Cerebellum (tissue), 4 donors: ENCODE measurements at places on chromosomes 6 and 20. TPM values are rescaled to one million over a fixed set of nuclear protein-coding genes. Genes with fewer than 3 reads are reported as not detected.

DNA sequence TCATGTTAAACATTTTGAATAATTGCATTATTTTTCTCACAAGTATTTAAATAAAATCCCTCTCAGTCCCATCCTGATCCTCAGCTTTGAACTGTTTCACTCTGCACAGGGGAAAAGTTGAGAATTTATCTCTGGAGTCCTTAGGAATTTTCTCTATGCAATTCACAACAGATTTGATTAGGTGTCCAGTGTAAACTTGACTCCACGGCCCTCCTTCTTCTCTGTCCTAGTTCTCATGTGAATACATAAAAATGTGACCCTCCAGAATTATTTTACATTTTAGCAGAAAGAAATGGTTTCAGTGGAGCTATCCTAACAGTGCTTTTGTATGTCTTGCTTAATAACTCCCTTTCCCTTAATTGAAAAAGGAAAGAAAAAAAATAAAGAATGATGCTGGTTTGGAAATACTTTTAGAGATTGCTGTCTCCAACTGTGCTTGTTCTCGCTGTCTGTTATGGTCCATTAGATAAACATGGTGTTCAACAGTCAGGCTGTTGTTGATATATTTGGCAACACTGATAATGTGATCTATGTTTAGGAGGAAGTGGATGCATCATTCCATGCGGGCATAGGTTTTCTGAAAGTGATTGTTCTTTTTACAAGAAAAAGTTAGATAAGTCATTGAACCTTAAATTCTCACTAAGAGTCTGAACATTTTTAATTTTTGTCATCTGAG, 599.4 kb upstream of the CITED2 start:
- DNase-seq, result no peak

Gene SOD2
- 45.4 TPM for total RNA-seq

DNA sequence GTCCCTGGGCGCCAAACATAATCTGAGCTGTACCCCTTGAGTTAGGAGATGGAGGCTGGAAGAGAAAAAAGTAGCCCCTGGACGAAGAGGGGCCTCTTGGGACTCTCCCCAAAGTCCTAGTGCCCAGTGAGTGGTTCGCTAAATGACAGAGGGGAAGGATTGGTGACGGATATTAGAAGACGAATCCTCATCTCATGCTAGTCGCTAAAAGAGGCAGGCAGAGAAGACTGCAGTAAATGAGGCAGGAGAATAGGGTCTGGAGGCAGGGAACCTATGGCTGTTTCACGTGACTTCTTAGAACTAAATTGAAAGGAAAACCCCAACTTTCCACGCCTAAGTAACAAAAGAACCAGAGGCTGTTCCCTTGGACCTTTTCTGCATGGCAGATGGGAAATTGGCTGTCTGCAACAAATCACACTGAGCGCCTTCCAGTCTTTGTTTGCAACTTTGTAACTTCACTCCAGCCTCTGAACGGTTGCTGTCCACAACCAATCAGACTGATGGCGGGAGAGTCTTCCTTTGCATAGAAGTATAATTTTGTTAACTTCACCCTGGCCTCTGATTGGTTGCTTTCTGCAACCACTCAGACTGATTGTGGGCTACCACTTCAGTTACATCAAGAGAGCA, 731 bp upstream of the RBL1 start:
- no peak for DNase-seq

- no peak for DNase-seq
Observed at GRCh38 chr20:50694379-50695134, 3.2 kb upstream of the RIPOR3 start.

Gene SCUBE3
- total RNA-seq, result 2.5 TPM

Gene CRISP2
- 0.54 TPM for total RNA-seq

Gene SLC17A1
- not detected for total RNA-seq

GRCh38 chr6:115885636-115886366, 174.9 kb downstream of the FRK start:
- no peak for DNase-seq

DNA sequence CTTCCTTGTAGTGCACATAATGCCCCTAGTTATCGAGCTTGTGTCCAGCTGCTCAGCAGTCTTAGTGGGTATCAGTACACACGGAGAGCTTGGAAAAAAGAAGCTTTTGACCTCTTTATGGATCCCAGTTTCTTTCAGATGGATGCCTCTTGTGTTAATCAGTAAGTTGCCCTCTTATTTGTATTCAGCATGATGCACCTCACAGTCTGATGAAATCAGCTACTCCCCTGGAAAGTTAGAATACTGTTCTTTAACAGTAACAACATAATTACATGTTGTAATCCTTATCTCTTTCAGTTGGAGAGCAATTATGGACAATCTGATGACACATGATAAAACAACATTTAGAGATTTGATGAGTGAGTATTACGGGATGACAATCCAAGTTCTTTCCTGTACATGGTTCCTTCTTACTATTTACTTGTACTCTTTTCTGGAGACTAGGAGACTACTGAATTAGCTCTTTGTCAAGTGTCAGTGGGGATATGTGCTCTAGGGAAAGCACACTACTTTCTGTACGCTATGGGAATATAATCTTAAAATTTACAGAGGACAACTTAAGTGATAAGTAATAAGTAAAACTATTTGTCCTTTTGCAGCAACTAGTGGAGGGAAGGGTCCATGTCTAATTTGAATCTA, 39.1 kb downstream of the PGM3 start:
- DNase-seq, result no peak

Gene SLC13A3
- total RNA-seq, result 9.8 TPM

GRCh38 chr6:74505391-74505790, 700.5 kb downstream of the COL12A1 start:
- DNase-seq, result no peak

Gene PRDM1
- total RNA-seq, result 0.45 TPM

DNA sequence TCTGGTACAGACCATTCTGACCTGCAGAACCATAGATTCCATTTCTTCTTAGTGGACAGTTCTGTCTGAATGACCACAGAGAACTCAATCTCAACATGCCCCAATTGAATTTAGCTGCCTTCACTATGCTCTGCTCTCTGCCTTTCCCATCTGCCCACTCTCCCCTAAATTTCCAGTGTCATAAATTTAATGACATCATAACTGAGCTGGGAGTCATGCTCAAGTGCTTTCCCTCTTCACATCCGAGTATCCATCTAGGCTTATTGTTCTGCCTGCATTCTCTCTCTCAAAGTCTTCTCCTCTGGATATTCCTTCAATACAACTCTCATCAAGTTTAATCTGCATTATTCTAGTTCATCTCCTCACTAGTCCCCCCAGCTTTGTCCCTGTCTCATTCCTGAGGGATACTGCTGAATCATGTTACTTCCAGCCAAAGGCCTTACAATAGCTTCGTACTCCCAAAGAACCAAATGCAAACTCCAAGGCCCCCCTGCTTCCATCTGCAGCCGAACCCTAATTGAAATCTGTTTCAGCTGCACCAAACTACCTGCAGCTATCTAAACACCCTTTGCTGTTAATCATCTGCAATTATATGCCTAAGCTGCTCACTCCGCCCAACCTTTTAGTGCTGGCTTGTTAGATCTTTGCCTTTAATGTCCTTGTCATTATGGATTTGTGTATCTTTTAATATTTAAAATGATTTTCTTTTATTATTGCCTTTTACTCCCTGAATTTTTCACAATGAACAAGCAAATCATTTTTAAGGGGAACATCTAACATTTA, 46.1 kb downstream of the SLC35B3 start:
- DNase-seq, result no peak

GRCh38 chr6:20427856-20428255, 26.2 kb downstream of the E2F3 start:
- no peak for DNase-seq

GRCh38 chr20:4011226-4011975, 4.0 kb downstream of the RNF24 start:
- DNase-seq, result no peak

GRCh38 chr6:139536751-139537617, 162.5 kb upstream of the CITED2 start:
- no peak for DNase-seq

GRCh38 chr20:41048461-41049301, 20.1 kb downstream of the TOP1 start:
- no peak for DNase-seq

- no peak for DNase-seq
Observed at GRCh38 chr6:39190545-39191235, 38.6 kb downstream of the KCNK5 start.

GRCh38 chr6:135145063-135145800, 35.9 kb upstream of the MYB start:
- no peak for DNase-seq

Gene SGK2
- 2.3 TPM for total RNA-seq

DNA sequence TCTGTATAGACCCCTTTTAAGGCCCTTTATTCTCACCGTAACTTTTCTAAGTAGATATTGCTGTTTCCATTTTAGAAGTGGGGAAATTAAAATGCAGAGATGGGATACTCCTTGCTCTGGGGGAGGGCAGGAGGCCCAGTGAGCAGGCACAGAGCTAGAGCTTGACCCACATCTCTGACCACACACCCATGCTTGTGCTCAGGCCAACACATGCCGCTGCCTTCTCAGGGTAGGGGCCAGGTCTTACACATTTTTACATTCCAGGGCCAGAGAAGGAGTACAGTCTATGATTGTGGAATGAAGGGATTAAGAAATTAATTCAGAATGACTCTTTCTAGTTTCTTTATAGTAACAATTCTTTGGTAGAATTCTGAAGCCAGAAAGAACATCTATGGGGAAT, 104.8 kb downstream of the SOBP start:
- no peak for DNase-seq

GRCh38 chr6:45920819-45921511, 94.7 kb downstream of the CLIC5 start:
- DNase-seq, result no peak

Gene ULBP1
- 0.82 TPM for total RNA-seq

- no peak for DNase-seq
Observed at GRCh38 chr6:13559968-13560650, 14.3 kb upstream of the SIRT5 start.

Gene DDX39B
- total RNA-seq, result 245 TPM

DNA sequence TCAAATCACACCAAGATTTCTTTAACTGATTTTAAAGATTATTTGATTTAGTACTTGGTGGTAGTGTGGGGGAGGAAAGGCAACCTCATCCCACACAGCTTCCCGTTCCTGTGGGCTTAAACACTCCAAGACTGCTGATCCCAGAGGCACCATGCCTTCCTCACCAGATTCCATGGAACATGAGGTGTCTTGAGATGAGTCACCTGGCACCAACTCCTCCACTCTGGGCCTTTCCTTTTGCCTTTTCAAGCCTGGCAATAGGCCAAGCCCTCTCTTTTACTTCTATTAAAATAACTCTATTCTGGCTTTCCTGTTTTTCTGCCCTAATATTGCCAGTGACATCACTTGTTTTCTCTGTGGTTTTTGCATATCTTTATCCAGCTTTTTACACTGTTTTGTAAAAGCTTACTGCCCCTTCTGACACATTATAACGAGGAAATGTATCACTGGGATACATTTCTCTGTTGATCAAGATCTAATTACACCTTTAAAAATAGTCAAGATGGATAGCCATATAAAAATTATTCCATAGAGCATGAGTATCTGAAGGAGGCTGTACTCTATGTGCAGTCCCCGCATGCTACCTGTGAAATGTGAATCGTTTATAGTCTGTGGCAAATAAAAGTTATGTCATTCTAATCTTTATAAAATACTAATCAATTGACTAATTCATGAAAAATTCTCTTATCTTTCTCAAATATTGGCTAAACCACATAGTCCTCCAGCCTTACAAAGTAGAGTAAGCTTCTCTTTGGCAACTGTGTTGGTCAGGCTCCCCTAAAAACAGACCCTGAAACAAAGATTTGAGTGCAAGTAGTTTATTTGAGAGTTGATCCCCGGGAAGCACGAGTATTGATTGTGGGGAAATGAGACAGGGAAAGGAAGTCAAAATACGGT, 257.8 kb upstream of the KCNQ5 start:
- DNase-seq, result peak; percentile 55

GRCh38 chr20:22630701-22631100, 46.3 kb upstream of the FOXA2 start:
- DNase-seq, result peak; percentile 6

- DNase-seq, result no peak
Observed at GRCh38 chr20:49630396-49630951, 62.5 kb upstream of the PTGIS start.

Gene TRIM38
- total RNA-seq, result 0.73 TPM

DNA sequence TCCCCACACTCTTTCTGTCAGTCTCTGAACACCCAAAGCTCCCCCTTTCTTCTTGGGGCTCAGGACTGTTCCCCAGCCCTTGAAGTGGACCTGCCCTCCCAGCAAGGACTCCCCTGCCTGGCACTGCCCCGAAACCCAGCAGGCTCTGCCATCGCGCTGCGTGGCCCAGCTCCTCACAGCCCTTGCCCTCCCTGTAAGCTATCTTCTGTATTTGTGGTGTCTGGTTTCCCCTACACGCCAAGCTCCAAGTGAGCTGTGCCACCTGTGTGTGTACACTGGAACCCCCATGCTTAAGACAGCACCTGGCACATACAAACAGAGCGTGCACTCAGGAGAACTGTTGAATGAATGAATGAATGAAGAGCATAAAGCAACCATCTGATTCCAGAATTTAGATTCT, 57.7 kb downstream of the TMEM242 start:
- DNase-seq, result no peak

DNA sequence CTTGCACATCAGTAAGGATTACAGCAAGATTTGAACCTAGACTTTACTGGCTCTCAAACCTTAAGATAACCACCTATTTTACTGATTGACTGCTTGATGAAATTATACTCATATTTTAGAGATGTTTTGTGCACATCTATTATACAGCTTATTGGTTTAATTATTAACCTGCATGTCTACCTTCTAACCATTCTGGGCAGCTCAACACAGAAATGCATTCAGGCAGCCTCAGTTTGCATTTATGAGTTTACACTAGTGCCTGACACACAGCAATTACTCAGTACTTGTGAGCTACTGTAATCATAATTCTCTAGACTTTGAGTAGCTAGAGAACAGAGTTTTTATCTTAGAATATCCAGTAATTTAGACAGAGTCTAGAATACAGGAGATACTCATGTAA, 273.9 kb upstream of the THEMIS start:
- no peak for DNase-seq

DNA sequence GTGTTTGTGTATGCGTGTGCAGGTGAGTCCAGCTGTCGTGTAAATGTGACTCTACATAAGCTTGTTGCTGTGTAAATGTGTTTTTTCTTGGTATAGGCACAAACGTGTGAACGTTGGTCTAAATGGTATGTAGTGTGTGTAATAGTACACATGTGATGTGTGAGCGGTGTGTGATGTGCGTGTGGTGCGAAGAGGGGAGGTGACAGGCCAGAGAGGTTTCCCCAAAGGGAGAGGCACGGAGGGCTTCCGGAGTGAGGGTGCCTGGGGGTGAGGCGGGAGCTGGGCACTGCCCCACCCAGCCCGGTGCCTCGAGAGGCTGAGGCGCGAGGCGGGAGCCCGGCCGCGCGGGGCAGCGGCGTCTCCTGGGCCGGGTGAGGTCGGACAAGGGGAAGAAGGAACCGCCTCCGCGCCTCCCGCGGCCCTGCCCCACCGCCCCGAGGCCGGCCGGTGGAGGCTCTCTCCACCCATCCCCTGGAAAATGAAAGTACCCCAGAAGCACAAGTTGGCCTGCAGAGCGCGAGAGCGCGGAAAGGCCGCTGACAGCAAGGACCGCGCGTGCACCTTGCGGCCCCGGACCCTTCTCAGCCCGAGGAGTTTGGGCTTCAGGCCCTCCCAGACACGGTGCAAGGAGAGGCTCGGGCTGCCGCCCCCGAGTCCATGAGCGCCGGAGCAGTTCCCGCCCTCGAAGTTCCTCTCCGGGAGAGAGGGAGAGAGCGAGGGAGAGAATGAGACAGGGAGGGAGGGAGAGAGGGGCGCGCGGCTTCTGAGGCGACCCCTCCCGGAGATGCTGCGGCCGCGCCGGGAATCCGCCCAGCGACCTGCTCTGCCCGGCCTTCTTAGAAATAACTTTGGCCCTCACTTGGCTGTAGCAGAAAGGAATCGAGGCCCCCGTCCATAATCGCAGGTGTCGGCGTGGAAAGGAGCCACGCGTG, 43.2 kb upstream of the OSTM1 start:
- DNase-seq, result no peak

- no peak for DNase-seq
Observed at GRCh38 chr6:13425943-13426931, 61.2 kb downstream of the GFOD1 start.
